ENCODE measurements at places on chromosomes 4 and X. TPM values are rescaled to one million over a fixed set of nuclear protein-coding genes. Genes with fewer than 3 reads are reported as not detected.

Gene PWWP3B
- polyA plus RNA-seq: 2.0 TPM

Gene MTNR1A
- not detected for polyA plus RNA-seq

Gene EXOC1L
- not detected for polyA plus RNA-seq

Gene TMEM35A
- polyA plus RNA-seq: 0.75 TPM

Gene PKD2
- polyA plus RNA-seq: 21.2 TPM

Gene GBA3
- 59.0 TPM for polyA plus RNA-seq

Gene CT45A10
- not detected for polyA plus RNA-seq

Gene FAM50A
- 112 TPM for polyA plus RNA-seq

Gene RBMXL3
- polyA plus RNA-seq: not detected

Gene PFKFB1
- polyA plus RNA-seq: 1.1 TPM

- no peak for DNase-seq
Measured at GRCh38 chrX:47180346-47180745, 13.3 kb upstream of the UBA1 start.

GRCh38 chr4:10354225-10354624, 103.0 kb downstream of the ZNF518B start:
- no peak for DNase-seq

DNA sequence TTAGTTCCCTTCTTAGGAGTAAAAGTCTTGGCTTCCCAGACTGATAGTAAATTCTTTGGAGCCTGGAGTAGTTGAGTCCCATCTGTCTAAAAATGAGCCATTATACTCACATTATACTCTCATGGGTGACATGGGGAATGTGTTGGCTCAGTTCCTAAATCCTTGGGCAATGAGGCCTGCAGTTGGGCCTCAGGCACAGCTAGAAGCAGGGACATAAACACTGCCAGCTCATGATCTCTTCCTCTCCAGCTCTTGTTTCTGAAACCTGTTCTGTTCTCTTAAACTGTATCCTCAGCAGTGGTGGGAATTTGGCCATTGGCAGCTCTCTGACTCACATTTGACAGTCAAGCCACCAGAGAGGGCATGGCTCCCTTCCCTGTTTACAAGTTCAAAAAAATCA, 212.5 kb downstream of the SPATA18 start:
- DNase-seq: no peak

DNA sequence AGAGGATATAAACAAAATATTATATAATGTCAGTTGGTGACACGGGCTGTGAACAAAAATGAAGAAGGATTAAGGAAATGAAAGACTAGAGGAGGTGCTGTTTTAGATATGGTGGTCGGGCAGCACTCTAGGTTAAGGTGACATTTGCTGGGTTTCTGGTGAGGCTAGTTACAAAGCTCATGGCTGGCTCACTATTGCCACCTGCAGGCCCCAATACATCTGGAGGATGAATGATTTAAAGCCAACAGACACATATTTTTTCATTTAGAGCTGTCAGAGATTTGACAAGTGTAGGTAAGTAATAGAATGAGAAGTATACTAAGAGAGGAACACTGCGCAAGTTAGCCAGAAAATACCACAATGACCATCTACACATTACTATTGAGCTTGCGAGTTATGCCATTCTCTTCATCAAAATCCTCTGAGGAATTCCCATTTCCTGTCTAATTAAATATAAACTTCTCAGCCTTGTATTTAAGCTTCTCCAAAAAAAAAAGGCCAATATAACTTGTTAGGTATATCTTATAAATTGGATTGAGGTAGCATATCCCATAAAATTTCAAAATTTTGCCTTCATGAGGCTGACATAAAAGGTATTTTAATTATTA, 6.4 kb upstream of the FGG start:
- DNase-seq: no peak

DNA sequence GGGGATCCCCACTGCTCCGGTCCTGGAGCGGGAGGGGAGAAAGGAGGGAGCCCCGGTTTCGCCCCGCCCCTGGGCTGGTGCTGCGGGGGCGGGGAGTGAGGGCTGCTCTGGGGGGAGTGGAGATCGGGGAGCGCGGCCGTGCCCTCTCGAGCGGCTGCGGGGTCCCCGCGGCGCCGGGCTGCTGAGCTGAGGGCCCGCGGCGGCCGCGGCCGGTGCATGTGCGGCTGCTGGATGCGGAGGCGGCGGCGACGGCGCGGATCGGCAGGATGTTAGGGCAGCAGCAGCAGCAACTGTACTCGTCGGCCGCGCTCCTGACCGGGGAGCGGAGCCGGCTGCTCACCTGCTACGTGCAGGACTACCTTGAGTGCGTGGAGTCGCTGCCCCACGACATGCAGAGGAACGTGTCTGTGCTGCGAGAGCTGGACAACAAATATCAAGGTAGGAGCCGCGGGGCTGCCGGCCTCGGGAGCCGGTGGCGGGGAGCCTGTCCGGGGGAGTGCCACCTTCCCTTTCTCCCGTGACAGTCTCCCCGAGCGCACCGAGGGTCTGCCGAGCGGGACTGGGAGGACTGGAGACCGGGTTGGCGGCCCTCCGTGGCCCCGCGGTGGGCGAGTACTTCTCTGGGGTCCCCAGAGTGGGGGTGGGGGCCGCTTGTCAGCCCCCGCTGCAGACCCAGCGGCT, at the start of gene ING2:
Gene ING2, plus strand, starts transcription at position 129 of the 681 bp plus-strand sequence. Its CDS starts 138 bp downstream, at position 267.
- DNase-seq: peak; percentile 88

GRCh38 chrX:141652286-141652685, 46.3 kb downstream of the SPANXD start:
- DNase-seq: peak; percentile 4

DNA sequence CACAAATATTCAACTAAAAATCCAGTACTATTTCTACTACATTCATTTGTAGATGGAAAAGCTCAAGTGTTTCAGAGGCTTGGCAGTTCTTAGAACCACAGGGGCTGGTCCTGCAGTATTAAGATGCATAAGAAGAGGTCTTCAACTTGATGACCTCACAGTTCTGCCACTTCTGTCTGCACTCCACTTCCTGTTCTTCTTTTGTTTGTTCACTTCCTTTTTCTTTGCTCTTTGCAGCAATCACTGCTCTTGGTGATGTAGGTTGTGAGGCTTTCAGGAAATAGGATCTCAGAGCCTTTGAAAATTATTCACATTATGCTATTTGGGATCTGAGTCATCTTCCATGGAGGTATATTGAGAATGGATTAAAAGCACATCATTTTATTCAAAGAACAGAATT, 602.0 kb upstream of the CPEB2 start:
- DNase-seq: no peak

GRCh38 chr4:106898621-106899230, 137.4 kb downstream of the DKK2 start:
- DNase-seq: peak; percentile 45

- peak; percentile 44 for DNase-seq
Measured at GRCh38 chr4:105145903-105146275, 787 bp upstream of the TET2 start.

DNA sequence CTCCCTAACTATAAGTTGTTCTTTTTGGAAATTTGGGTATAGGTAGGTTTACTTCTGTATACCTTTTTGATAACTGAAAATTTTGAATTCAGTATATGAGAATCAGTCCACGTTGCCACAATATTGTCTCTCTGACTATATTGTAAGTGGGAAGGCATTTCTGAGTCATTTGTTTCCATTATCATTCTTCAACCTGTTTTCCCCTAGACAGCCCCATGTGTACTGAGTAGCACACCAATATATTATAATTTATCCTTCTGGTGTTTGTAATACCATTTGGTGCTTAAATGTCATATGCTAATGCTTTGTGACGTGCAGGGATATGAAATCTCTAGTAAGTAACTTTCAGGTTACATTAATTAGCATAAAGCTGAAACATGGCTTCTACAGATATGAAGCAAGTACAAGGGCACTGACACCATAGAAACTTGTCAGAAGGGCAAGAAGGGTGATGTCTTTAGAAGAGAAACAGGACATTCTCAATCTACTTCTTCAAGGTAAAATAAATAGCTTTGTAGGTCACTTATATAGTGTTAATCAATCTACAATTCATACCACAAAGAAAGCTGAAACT, 27.7 kb downstream of the PAK3 start:
- no peak for DNase-seq

- no peak for DNase-seq
Measured at GRCh38 chr4:176256921-176257320, 12.1 kb downstream of the ASB5 start.

GRCh38 chrX:40174001-40174853, 76.5 kb upstream of the BCOR start:
- DNase-seq: no peak

DNA sequence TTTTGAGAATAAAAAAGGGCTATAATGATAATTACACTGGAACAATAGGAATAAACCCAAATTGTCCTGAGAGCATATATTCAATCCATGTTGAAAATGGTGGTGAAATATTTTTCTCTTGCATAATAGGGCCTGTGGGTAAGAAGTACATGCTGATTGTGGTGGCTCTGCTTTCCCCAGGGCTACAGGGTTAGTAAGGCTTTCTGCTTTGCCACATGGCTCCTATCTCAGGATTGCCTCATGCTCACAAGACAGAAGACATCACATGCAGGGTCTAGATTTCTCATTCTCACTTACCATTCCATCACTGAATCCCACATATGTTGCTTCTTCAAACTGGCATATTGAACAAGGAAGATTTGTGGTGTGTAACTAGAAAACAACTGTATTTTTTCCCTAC, 12.4 kb upstream of the VEGFC start:
- no peak for DNase-seq

DNA sequence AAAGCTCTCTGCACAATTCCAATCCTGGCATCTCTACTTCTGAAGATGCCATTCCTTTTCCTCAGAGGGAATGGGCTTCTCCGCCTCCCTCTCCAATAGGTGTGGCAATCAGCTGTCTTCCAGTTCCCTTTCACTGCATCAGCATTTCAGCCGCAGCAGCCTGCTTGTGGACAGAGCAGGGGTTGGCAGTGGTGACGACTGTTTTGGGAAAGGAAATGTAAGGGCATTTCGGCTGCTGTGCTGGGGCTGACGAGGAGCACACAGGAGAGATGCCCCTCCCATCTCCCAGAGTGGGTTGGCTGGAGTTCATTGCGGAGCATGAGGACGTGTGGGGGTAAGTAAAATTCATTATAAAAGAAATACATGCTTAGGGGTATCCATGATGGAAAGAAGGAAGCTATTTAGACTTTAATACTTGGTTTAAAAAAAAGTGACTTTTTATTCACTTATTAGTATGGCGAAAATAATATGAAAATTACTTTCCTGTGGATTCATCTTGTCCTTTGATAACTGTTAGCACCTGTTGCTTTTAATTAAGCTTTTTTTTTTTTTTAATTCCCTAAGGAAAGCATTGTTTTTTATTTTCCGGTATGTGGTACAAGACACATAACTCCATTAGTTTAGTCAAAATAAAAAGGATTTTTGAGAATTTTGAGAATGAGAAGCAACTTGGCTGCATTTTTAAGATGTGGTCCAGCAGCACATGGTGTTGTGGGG, at the start of gene LIMCH1:
Gene LIMCH1, plus strand, starts transcription at position 141 of the 717 bp plus-strand sequence. CDS start 67,839 bp downstream, outside the sequence.
- DNase-seq: no peak

GRCh38 chr4:88102026-88102425, 56.4 kb downstream of the ABCG2 start:
- DNase-seq: no peak

DNA sequence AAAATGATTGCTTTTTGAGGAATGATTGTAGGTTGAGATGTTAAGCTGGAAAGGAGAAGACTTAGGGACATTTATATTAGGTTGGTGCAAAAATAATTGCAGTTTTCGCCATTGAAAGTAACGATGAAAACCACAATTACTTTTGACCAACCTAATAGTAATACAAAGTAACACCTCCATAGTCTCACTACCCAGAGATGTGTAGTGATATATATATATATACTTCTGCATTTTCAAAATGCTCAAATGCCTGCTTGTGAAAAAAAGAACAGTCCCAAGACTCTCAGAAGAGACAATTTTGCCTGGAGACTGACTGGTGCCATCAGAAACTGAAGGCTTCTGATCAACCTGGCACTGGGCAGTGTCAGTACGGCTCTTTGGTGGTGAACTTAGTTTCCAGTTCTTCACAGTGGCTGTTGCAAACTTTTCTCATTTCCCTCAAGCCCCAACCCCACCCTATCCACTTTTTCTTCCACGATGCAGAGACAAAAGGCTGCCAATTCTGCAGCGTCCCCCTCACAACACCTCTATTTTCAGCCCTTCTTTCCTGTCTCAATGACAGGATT, 35.1 kb upstream of the TAPT1 start:
- no peak for DNase-seq

DNA sequence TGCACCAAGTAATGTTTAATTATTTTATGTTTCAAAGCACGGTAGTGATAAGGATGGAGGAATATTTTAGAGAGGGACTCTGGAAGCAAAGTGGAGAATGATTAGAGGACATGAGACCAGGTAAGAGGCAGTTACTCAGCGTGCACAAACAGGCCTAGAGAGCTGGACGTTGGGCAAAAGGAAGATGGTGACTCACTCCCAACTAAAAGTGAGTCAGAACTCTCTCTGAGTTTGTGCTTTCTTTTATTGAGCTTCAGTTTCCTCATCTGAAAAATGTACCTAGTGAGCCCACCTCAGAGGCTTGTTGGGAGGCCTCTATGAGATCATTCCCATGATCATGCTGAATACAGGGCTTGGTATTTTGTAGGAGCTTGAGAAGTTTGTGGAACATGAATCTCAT, 1.6 kb upstream of the ZC4H2 start:
- no peak for DNase-seq
